ENCODE measurements at places on chromosomes 5 and 9.

DNA sequence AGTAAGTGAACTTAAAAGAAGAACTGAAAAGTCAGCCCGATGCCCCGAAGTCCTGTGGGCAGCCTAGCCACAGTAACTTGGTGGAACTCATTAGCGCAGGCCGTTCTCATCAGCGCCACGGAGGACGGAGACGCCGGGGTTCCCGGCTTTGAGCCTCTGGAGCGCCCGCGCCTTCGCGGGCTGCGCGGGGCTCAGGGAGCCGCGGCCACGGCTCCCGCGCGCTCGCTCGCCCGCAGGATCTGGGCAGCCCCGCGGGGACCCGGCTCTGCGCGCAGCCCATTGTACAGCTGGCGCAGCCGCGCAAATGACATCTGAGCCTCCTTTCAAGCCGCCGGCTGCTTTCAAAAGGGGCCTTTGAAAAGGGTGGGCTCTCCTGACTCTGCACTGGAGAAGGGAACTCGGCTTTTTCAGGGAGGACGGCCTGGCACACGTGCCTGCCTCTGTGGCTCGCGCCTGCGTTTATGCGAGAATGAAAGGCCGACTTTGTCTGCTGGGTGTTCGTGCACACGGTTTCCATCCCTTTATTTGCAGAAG is 40.7 kb downstream of the TLR4 start:
- no peak for DNase-seq

DNA sequence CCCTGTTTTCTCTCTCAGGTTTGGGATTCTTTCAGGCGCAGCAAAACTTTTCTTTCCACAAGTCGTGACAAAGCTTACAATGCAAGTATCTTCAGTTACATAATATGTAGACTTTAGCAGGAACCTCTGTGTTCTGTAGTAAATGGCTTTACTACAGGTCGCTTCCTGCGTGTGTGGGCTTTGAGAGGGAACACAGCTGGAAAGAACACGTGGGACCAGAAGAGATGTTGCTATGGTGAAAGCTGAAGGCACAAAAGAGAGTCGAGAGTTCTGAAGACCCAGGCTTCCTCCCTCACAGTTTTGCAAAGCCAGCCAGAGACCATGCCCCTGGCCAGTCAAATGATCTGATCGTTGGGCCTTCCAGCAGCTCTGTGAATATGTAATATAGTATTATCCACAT is 4.0 kb downstream of the ANKRD55 start:
- no peak for DNase-seq

- DNase-seq: no peak
Measured at GRCh38 chr9:89657765-89658164, 53.0 kb downstream of the GADD45G start.

- no peak for DNase-seq
Measured at GRCh38 chr9:130215341-130216119, 43.3 kb downstream of the NCS1 start.

- DNase-seq: no peak
Measured at GRCh38 chr9:3894772-3895171, 369.0 kb upstream of the RFX3 start.

DNA sequence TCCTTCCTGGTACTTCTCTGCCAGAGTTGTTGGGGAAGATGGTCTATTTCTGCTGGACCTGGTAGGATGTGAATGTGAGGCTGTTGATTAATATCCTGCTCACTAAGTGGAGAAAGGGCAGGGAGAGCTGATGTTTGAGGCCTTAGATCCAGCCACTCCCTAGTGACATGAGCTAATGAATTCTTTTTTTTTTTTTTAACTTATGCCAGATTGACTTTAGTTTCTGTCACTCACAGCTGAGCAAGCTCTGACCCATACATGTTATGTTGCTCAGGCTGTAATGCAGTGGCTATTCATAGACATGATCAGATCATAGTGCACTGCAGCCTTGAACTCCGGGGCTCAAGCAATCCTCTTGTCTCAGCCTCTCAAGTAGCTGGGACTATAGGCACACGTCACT is 75.1 kb upstream of the SPRY4 start:
- no peak for DNase-seq

DNA sequence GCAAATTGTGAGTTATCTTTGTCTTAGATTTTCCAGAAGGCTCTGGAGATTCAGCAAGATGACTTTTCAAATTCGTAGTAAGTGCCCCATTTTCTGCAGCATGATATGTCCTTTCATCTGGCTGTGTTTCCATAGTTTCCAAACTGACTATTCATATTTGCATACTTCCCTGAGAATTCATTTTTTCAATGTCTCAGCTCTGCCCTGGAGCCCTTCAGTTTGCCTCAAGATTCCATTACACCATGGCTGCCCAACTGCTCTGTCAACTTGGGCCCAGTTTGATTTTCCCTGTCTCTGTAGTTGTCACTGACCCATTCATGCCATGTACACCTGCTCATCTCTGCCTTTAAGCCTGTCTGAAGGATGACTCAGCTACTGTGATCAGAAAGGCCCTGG is 94.2 kb upstream of the RUSC2 start:
- DNase-seq: no peak

GRCh38 chr5:73273379-73274050 is 100.5 kb downstream of the TMEM174 start:
- DNase-seq: no peak

DNA sequence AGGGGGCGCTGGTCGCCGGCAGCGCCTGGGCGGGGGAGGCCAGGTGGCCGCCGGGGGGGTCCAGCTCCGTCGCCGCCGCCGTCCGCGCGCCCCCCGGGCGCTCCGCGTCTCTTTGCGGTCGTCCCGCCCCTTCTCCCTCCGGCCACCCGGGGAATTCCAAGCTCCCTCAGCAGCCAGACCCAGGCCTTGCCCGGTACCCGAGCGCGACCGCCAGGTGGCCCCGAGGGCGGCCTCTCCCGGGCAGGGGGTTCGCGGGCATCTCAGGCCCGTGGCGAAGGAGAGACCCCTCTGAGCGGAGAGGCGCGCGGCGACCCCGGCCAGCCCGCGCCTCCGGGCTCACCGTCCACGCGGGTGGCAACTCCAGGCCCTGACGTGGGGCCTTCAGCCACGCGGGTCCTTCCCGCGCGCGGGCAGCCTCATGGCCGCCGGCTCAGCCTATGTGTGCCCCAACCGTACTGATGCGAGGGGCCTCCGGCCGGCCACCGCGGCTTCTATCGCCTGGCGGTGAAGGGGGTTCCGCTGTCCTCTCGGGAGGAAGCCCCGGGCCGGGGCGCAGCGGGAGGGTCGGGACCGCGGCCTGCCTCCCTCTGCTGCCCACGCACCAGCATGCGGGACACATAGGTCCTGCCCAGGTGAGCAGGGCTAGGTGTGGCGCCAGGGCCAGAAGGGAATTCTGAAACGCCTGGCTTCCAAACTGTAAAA is 529 bp upstream of the NRARP start:
- DNase-seq: peak; percentile 78

DNA sequence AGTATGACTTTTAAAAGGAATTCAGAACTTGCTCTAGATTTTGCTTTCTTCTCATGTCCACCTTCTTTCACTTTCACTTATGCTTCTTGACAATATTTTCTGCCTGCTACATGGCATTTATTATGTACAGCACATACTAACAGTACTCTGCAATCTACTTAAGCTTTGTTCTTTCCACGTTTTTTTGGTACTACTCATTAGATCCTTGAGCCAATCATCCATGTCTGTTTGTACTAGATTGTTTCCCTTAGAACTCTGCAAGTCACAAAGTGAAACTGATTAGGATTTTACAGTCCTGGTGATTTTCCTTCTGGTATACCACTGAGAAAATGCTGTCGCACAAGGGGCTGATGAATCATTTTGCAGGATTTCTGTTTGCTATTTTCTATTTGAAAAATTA is 78.3 kb downstream of the PARP8 start:
- DNase-seq: no peak

- DNase-seq: no peak
Measured at GRCh38 chr9:109956717-109957440, 176.9 kb downstream of the PALM2AKAP2 start.

DNA sequence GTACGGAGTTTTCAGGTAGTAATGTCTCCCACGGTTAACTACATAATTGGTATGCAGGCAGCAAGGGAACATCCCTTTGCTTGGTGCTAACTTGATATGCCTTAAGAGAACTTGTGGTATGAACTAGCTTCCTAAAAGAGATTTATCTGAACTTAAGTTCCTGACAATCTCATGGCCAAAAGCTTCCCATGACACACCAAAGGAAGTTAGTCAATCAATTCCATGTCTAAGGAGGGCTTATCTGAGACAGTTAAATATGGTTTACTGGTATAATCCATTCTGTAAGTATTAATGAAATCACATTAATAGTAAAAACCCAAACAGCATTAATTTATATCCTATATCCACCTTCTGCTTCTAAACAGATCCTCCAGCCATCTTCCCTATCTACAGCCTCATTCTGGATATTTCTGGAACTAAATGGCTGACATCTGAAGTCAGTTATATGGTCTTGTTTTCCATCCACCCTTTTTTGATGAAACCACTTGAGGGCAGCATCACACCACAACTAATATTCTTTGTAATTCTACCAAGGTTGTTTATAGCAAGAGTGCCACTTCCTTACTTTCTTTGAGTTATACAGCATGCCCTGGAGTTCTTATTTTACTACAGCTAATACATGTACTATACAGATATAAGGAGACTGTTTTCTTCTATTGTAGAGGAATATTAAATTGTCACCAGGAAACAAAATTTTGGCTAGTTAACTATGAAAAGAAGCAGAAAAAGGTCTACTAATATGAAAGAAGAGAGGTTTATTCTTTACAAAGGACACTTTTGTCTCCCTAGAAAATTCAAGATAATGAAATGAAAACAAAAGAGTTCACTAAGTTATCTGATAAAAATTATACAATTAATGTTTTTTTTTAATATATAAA is 34.7 kb downstream of the SHOC1 start:
- peak; percentile 61 for DNase-seq
